AG04450 (cell line): ENCODE measurements at places on chromosomes 7 and 10. TPM values are rescaled to one million over a fixed set of nuclear protein-coding genes. Genes with fewer than 3 reads are reported as not detected.

GRCh38 chr7:85135977-85136376, 50.9 kb downstream of the SEMA3D start:
- peak; percentile 33 for DNase-seq

DNA sequence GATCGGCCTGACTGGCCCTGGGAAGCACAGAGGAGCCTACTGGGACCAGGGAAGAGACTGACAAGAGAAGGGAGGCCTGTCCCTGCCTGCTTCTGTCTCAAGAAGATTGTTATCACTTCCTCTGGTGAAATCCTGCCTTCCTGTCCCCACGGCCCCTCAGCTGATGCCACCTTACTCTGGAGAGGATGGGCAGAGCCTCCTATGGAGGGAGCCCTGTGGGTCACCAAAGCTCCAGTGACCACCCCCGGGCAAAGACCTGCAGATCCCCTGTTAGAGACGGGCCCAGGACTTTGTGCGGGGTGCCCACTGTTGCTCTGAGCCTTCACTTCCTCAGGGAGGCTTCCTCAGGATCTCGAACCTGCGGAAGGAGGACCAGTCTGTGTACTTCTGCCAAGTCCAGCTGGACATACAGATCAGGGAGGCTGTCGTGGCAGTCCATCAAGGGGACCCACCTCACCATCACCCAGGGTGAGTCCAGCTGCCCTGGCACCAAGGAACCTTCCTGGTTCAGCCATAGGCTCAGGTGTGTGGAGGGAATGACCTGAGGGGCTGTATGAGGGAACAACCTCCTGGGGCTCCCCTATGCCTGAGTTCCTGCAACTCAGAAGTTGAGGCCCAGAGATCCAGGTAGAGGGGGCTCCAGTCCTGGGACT, 1.4 kb upstream of the PILRB start:
- DNase-seq: no peak

GRCh38 chr7:126996659-126997058, 256.1 kb downstream of the GRM8 start:
- DNase-seq: no peak

The RSPH10B2 gene
- not detected in 2 replicates for polyA plus RNA-seq

The MYOZ1 gene
- polyA plus RNA-seq: not detected in 2 replicates
